ENCODE measurements at places on chromosomes 3 and 15.

DNA sequence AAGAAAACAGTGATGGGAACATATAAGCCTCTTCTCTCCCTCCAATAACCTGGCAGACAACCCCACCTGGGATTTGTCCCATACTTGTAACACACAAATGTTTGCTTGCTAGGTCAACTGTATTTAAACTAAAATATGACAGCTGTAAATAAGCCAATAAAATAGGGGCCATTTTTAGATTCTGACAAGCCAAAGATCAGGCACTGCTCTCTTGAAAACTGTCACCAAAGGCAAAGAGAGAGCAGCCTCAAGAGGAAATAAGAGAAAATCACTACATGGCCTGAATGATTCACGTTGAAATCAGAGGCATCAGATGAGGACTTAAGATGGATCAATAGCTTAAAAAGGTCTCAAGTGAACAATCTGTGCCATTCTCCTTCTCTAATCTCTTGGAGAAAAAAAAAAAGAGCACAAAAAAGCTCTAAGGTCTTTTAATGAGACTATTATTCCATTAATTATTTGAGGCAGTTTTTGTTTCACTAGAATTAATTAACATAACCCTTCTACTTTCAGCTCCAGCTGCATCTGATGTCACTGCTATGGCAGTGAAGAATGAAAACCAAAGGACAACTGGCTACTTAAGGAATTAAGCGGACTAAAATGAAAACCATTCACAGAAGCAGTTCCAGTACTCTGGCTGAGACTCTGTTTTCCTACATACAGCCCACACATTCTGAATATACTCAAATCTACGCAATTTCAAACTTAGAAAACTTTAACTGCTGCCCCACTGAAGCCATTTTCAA is 19.0 kb downstream of the MYO5A start:
- no peak for DNase-seq

GRCh38 chr15:79283252-79284048 is 928 bp downstream of the ANKRD34C start:
- peak; percentile 42 for DNase-seq

DNA sequence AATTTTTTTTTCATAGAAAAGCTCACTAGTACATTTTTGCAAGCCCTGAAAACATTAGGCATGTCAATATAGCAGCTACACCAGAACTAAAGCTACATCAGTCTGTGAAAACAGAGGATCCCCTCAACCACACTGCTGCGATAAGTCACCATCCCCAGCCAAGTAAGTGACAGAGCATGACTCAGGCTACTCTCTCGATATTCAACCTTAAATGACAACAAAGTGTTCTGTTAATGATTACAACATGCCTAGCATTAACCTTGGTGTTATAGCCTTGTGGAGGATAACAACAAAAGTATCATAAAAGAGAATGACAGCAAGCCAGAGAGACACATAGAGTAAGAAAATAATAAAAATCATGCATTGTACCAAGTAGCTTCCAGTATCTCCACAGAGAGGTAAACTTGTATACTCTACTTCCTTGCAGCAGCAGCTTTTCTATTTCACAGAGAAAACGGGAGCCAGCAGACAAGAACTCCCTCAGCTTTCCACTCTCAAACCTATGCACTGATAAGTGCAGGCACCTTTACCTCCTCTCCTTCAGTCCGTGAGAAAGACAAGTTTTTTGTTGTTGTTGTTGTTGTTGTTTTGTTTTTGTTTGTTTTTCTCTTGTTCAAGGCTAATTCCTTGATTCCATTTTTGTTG is 76.6 kb downstream of the GBE1 start:
- peak; percentile 5 for DNase-seq

DNA sequence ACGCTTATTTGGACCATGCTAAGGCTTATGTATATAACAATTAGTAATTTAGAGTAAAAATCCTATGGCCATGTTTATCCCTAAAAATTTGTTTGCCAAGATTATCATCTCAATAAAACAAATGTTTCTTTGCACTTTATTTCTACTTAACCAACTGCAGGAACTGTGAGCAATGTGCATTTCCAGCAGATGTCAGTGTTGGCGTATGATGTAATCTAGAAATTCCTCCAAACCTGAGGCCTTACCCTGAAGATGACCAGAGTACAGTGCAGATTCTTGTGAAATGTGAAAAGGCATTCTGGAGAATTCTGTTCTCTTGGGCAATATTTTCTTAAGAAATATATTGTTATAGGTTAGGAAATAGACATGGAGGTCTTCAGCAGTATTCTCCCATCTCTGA is 205.9 kb downstream of the MBNL1 start:
- DNase-seq, result peak; percentile 74

GRCh38 chr3:172550347-172550943 is 27.2 kb upstream of the TNFSF10 start:
- peak; percentile 99 for DNase-seq

GRCh38 chr3:120554812-120555606 is 41.1 kb upstream of the NDUFB4 start:
- peak; percentile 8 for DNase-seq

DNA sequence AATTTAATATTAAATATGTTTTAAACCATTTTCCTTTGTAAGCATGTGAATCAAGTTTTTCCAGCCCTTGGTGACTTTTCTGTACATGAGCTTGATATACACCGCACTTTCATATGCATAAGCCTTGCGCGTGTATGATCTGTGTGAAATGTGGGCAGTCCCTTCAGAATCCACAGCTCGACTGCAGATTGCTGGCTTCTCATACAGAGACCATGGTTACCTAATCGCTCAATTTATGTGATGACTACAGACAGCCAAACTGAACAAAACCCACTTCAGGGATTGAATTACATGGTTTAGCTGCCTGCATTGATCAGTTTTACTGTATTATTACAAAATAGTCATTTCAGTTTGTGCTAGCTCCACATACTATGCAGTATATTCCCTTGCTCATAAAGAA is 212.3 kb upstream of the NECTIN3 start:
- no peak for DNase-seq

GRCh38 chr15:74269362-74270035 is 33.4 kb downstream of the CCDC33 start:
- DNase-seq, result no peak

DNA sequence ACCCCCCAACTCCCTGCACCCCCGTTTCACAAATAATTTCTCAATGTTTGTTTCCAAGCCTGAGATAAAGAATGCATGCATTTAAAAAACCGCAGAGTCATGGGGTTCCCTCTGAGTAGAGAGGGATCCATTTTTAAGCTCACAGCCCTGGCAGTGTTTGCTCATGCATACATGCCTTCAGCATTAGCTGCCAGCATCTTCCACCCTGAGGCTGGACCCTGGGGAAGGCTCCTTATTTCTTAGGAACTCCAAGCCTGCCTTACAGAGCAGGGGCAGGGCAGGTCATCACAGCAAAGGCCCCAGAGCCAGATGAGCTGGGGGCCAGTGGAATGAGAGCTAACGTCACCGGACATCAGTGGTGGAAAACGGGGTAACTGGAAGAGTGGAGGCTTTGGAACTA is 31.3 kb downstream of the TLE3 start:
- no peak for DNase-seq

DNA sequence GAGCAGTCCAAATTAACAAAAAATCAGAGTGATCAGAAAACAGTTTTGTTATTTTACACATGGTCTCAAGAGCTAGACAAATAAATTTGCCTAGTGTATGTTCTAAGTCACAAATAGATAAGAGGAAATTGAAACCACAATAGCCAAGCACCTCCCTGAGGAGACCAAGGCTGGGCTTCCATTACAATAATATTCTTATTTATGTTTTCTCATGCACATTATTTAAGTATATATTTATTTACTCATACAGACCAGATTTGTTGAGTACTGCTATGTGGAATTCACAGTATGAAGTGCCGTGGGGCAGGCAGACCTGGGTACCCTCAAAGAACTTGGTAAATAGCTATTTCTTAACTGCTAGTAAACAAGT is 242.3 kb upstream of the ICE2 start:
- no peak for DNase-seq

DNA sequence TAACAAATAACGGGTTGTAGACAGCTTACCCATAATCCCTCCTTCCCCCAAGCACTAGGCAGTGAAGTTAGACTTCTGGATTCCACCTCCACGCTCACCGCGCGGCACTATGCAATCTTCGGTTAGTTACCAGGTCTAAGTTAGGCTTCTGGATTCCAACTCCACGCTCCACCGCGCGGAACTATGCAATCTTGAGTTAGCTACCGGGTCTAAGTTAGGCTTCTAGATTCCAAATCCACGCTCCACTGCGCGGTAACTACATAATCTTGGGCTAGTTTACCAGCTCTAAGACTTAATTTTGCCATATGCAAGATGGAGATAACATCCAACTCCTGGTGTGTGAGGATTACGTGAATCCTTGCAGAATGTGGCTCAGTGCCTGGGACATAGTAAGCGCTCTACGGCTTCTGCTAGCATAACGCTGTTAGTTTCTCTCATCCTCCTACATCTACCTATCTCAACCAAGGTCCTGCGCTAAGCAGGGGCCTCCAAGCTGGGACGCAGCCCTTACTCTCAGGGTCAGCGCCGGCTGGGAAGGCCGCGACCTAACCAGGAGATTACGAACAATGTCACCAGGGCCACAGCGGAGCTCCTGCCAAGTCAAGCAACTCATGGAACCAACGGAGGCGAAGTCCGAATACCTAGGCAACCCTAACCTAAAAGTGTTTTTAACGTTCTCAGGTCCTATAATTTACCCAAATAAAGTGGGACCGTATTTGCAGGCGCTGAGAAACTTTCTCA is 497 bp upstream of the RPLP1 start:
- peak; percentile 45 for DNase-seq

GRCh38 chr3:144429719-144430121 is 458.1 kb downstream of the DIPK2A start:
- DNase-seq, result peak; percentile 76

DNA sequence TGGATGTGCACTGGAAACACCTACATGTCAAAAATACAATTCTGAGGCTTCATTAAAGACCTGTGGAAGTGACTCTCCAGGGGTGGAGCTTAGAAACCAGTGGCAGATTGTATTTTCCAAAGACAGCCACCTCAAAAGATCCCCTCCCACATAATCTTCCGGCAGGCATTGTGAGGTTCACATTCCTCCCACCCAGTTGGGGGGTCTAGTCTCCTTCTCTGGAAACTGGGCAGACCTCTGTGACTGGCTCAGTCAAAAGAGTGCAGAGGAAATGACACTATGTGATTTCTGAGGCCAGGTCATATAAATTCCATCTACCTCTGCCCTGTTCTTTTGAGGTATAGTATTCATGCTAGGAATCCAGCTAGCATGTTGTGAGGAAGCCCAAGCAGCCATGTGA is 1.9 kb upstream of the CFAP92 start:
- no peak for DNase-seq

DNA sequence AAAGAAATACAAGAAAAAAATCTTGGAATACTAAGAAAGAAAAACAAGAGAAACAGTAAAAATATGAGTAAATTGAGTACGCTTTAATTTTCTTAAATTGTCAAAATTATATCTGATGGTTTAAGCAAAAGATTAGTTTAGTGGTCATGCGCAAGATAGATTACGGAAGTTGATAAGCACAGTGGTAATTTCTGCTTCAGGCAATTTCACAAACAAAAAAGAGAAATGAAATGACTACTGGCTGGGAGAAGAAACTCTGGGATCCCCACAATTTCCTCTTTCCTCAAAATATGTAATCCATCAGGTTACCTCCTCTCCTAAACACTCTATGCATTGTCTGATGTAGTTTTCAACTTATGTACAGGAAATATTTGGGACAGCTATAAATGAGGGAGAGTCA is 9.0 kb downstream of the MYD88 start:
- DNase-seq, result no peak

- no peak for DNase-seq
Observed at GRCh38 chr15:28122038-28122949, 23.2 kb upstream of the OCA2 start.

DNA sequence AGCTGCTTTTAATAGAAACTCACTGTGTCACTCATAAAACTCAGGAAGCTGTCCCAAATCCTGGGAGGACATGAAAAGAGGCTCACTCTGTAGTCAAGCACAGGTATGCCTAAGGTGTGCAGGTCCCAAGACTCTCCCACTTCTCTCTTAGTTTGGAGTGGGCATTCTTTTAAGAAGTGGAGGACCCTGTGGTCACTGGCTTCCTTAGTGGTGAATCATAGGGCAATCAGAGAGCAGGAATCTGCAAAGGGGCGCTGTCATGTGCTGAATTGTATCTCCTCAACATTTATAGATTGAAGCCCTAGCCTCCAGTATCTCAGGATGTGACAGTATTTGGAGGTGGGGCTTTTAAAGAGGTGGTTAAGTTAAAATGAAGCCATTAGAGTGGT is 47.2 kb upstream of the ZBTB38 start:
- no peak for DNase-seq

- peak; percentile 5 for DNase-seq
Observed at GRCh38 chr15:55194256-55194655, 2.5 kb downstream of the RSL24D1 start.

DNA sequence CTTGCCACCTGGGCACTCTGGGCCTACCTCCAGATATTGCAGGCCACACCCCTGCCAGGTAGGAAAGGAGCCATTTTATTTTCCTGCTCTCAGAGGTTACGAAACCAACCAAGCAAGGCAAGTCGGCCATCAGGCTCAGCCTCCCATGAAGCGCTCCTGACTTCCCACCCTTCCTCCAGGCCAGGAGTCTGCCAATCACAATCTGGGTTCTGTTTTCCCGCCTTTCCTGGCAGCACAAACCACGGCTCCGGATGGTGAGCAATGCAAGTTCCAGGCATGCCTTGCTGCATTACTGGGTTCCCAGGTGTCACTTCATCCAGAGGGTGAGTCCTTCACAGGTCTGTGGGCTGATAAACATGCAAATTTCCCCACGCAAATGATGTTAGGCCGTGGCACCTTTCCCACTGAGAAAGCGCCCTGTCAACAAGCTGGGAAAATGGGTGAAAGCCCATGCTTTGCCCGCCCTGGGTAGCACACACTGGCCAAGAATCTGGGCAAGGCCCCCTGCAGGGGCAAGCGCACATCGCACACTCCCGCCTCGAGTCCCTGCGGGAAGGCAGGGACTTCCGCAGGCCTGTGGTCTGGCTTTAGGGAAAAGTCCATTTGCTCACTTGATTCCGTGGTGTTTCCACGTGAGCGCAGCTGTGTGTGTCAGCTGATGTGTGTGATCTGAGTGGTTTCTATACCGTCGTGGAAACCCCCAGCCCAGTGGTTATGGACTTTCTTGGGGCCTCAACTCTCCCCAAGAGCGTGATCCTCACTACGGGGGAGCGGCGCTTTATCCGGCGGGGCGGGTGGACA is 61.6 kb upstream of the RYK start:
- DNase-seq, result peak; percentile 93

DNA sequence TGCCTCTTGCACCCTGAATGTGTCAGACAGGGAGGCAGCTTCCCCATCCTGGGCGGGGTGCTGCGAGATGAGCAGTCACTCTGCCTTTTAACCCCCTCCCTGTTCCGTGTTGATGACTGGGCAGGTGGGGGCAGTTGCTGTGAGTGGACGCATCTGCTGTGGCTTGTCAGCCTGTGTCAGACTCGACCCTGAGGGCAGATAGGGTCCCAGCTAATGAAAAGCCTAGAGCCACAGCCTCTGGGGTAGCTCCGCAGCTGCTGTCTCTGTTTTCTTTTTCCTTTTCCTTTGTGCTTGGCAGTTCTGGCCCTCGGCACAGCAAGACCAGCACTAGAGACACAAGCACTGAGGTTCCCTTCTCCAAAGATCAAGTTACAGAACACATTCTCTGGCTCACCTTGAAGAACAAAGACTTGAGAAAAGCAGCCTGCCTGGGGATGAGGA is 43.0 kb upstream of the GLCE start:
- DNase-seq, result peak; percentile 84

Measured in epithelial cell of esophagus (primary cell).